Muscle of back (tissue), 13 donors: ENCODE measurements at places on chromosomes 1 and 21.

DNA sequence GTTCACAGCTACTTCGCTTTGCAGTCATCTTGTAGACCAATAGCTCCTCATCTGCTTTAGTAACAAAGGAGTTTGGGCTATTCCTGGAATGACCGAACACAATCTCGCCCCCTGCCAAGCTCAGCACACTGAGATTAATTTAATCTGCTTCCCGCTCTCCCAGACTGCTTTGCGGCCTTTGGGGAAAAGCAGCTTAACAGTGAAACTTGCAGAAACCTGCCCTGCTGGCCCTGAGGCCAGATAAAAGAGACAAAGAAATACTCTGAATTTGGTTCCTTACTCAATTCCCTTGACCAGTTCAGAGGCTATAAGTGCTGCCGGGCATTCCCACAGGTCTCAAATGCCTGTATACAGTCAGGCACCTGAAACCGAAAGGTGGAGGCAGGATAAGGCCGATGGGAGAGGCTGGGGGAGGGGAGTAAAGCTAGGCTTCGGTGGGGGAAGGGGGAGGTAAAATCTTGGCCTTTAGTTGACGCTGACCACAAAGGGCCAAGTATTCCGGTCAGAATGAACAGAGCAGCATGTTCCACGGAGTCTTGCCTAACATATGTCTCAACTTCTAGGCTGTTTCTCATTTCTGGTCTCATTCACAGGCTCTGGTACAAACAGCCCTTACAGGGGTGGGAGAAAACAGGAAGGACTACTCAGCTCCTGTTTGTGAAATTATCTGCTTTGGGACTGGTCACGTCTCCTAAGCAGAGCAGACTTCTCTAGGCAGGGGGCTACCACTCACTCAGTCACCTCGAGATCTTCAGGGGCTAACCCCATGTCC is 17.7 kb upstream of the A3GALT2 start:
- DNase-seq = peak; percentile 72

DNA sequence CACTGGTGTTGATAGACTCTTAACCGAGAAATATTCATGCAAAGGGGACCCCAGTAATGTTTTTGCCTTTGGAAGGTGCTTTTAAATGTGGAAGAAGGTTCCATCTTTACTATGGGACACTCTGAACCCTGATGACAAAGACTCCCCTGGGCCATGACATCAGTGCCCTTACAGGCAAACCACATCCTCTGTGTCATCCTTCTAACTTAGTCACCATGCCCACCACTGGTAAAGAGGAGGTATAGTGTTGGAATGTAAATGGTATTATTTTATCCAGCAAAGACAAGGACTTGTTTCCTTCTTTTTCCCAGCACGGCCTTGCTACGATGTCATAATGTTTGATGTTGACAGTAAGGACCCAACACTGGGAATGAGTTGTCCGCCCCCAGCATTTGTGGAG is 12.6 kb downstream of the METTL13 start:
- no peak for DNase-seq

GRCh38 chr1:244347942-244348341 is 103.8 kb downstream of the ADSS2 start:
- DNase-seq = no peak

GRCh38 chr1:240575981-240576662 is 35.8 kb downstream of the GREM2 start:
- DNase-seq = peak; percentile 75

GRCh38 chr21:23812485-23812884 is 1794.8 kb downstream of the MRPL39 start:
- DNase-seq = no peak

- DNase-seq = no peak
Observed at GRCh38 chr1:12677565-12677964, 33.7 kb downstream of the AADACL4 start.

DNA sequence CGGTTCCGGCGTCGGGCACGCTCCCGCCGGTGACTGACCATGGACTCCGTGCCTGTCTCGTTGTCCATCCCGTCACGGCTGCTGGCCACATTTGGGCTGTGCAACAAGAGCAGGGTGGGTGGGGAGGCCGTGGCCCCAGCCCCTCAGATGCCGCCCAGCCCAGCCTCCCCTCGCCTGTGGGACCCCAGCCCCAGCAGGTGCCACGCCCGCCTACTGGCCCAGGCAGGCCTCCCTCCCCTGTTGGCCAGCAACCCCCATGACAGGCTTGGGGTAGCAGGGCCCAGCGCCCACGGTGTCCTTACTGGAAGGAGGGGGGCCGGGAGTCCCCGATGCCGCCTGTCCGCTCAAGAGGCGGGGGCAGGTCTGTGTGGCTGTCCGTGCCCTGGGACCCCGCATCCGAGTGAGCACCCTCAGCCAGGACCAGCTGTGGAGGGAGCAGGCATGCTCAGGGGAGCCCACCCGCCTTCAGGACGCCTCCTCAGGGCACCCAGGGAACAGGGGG is 7.1 kb downstream of the DVL1 start:
- no peak for DNase-seq

DNA sequence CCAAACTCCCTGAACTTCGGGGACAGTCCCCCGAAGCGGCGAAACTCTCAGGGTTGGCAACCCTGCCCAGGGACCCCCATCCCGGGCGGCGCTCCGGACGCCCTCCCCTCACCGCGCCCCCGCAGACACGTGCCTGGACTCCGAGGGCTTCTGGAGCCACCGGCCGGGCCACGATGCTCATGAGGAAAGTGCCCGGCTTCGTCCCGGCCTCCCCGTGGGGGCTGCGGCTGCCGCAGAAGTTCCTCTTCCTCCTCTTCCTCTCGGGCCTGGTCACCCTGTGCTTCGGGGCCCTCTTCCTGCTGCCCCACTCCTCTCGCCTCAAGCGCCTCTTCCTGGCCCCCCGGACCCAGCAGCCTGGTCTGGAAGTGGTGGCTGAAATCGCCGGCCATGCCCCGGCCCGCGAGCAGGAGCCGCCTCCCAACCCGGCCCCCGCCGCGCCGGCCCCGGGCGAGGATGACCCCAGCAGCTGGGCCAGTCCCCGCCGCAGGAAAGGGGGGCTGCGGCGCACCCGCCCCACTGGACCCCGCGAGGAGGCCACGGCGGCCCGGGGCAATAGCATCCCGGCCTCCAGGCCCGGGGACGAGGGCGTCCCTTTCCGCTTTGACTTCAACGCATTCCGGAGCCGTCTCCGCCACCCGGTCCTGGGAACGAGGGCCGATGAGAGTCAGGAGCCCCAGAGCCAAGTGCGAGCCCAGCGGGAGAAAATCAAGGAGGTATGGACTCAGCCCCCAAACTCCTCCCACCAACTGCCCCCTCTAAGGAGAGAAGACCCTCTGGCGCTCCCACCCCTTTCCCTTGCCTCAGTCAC is 1.2 kb downstream of the MAN1C1 start:
- DNase-seq = no peak

DNA sequence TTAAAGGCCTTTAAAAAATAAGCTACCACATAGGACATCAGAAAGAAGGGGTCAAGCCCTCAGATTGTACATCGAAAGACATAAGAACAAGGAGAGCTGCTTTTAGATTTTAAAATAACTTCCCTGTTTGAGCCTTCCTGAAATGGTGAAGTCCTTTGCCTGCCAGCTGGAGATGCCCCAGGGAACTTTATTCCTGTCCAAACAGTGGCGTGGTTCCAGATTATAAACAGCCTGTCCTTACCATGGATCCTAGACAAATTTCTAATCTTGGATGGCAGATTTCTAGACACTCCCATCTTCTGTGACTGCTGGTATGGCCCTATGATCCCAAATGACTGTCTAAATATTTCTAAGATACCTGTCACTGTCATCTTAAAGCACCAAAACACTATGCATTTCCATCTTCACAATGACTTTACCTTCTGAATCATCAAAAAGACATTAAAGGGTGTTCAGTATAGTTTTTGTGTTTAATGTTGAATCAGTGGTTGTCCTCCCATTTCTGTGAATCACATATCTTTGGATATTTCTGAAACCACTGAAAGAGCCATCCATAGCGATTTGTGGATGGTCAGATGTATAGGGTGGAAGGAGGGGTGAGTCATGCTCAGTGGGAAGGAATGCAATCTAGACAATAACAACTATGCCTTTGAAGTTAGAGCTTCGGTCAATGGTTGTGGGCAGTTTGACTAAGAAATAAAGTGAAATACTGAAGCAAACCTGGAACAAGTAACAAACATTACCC is 23.2 kb downstream of the ILDR2 start:
- peak; percentile 16 for DNase-seq
